ENCODE measurements at places on chromosomes 7 and 10. TPM values are rescaled to one million over a fixed set of nuclear protein-coding genes. Genes with fewer than 3 reads are reported as not detected.

DNA sequence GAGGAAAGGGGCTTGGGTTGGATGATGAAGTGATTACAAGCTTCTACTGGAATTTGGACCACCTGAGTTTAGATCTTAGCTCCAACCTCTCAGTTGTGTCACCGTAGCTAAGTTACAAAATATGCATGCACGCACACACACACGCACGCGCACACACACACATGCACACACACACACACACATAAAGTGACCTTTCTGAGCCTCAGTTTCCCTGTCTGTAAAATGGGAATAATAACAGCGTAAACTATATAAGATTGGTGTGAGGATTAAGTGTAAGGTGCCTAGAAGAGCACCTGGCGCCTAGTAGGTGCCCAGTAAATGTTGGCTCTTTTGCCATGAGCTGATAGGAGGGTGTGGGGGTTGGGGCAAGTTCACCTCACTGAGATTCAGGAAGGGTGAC is 12.6 kb upstream of the AQP1 start:
- no peaks in the 10 kb centered on the region for H3K27me3 ChIP-seq
- no peaks in the 10 kb centered on the region for H3K4me1 ChIP-seq
- H3K27ac ChIP-seq = no peak overlapping the region
- no peaks in the 10 kb centered on the region for H3K36me3 ChIP-seq
- no peak for DNase-seq

DNA sequence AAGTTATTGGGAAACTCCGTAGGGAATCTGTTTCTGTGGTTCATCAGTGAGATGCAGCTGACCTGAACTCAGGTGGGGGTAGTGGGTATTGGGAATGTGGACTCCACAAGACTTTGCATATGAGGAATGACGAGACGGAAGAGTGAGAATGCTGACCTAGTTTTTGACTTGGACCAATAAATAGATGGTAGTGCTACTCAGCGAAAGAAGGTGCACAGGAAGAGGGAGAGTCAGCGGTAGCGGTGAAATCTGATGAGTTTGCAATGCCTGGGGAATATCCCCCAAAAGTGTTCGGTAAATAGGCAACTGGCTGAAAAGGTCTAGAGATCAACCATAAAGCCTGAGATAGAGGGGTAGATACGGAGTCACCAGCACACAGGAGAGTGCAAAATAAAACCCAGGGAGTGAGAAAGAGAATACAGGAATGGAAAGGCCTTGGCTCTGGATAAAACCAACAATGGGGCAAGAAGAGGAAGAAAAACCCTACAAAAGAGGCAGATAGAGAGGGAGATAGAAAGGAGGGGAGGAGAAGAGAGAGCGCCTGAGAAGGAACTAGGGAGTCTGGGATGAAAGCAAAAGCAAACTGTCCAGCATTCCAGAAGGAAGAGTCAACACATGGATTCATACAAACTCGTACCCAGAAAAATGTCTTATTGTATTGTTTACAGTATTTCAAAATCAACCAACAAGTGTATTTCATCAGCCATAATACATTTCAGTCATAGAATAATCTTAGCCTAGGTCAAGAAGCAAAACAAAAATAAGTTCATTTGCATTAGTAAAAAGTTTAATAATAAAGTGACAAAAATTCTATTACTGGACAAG is 5.4 kb downstream of the ARHGAP21 start:
- H3K36me3 ChIP-seq = no peaks in the 10 kb centered on the region
- H3K27ac ChIP-seq = no peak overlapping the region
- no peak for DNase-seq

DNA sequence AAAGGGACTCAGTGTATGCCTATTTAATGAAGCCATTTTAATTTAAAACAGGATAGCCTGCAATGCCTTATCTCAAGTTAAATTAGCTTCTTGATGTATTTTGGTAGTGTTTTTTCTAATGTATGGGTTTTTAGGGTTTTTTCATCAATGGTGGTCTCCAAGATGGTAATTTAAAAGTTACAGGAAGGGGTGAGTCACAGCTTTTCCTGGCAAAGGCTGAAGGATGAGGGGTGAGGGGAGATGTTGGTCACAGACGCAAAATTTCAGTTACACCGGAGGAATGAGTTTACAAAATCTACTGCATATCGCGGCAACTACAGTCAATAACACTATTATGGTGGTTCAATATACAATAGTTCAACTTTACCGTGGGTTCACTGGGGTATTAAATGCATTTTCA is 31.6 kb downstream of the CCDC3 start:
- no peak overlapping the region for H3K27ac ChIP-seq
- no peak overlapping the region for H3K4me3 ChIP-seq
- no peak for DNase-seq
- H3K27me3 ChIP-seq = no peaks in the 10 kb centered on the region
- H3K4me1 ChIP-seq = no peaks in the 10 kb centered on the region
- no peaks in the 10 kb centered on the region for H3K36me3 ChIP-seq

Gene ELN
- total RNA-seq = 34.7 TPM

DNA sequence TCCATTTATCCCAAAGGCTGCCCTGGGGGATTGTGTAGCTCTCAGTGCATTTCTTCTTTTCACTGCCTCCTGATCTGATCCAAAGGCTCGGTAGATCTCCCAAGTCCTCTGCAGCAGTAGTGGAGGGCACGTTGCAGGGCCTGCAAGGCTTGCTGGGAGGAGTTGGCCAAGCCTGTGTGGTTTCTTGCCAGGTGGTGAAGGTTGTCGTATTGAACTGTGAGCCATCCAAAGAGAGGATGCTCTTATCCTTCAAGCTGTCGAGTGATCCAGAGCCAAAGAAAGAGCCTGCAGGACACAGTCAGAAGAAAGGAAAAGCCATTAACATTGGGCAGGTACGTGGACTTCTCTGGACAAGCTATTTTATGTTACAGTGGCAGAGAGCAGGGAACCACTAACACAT is 21.2 kb downstream of the PDCD11 start:
- H3K36me3 ChIP-seq = peaks cover 32% of the 10 kb centered on the region
- no peak for DNase-seq
- H3K4me1 ChIP-seq = no peaks in the 10 kb centered on the region
- no peaks in the 10 kb centered on the region for H3K27me3 ChIP-seq

DNA sequence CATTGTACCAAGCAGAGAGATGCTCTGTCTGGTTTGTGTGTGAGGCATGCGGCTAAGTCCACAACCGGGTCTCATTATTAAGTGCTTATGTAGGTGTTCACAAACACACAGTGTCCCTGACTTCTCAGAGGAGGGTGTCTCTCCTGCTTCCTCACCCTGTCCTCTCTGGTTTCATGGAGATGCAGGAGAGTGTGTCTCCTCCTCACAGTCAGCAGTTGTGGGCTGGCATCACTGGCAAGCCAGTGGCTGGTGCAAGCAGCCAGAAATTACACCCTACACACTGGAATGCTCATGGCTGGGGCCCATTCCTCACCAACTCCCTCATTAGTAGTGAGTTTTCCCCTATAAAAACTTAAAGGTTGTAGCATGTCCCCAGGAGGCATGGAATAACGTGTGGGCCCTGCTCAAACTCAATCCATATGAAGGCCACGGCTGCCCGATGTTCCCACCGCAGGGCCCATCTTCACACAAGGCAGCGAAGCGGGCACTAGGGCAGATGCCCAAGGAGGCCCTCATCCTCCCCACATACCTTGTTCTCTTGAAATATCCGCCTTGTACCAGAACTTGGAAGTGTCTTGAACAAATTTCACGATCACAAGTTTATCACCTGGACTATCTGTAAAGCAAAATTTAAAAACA is 280.1 kb downstream of the TNS3 start:
- no peaks in the 10 kb centered on the region for H3K36me3 ChIP-seq
- DNase-seq = no peak
- no peaks in the 10 kb centered on the region for H3K4me1 ChIP-seq
- no peaks in the 10 kb centered on the region for H3K27me3 ChIP-seq

DNA sequence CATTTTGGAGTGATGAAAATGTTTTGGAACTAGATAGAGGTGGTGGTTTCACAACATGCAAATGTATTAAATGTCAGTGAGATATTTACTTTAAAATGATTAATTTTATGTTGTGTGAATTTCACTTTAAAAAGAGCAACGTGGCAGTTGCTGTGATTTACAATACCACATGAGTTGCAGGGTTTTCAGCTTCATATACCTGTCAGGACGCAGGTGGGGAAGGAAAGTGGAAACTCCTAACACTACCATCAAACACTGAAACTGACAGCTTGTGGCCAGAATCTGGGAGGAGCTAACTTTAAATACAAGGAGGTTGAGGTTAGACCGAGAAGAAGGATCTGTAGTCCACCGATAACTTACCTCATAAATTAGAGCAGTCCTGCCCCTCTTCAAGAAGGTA is 168.9 kb upstream of the TMEM72 start:
- no peaks in the 10 kb centered on the region for H3K27me3 ChIP-seq
- no peak overlapping the region for H3K27ac ChIP-seq
- no peaks in the 10 kb centered on the region for H3K36me3 ChIP-seq
- no peak for DNase-seq

Gene CABCOCO1
- 1.9 TPM for total RNA-seq

Gene ODAD2
- total RNA-seq = 6.6 TPM

- H3K27ac ChIP-seq = no peak overlapping the region
- DNase-seq = no peak
- H3K4me3 ChIP-seq = no peak overlapping the region
- H3K27me3 ChIP-seq = no peaks in the 10 kb centered on the region
- H3K4me1 ChIP-seq = no peaks in the 10 kb centered on the region
Observed at GRCh38 chr7:28682801-28683200, 270.5 kb downstream of the CREB5 start.

DNA sequence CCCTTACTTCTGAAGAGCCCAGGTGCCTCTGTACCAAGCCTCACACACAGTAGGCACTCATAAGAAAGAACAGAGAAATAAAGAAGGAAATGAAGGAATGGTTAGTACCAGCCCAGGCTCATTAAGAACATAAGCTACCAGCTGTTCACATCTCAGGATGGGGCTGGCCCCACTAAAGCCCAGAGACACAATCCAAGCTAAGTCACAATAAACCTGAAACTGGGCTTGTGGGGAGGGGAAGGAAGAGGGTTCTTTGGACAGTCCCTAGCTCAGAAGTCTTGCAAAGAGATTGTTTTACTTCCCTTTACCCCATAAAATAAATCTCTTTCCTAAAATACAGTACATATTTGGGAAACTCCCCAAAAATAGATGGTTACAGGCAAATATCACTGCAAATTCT is 24.3 kb downstream of the FBXW4 start:
- H3K4me3 ChIP-seq = no peak overlapping the region
- no peaks in the 10 kb centered on the region for H3K4me1 ChIP-seq
- H3K36me3 ChIP-seq = peaks cover 11% of the 10 kb centered on the region
- DNase-seq = no peak

Gene FXYD4
- total RNA-seq = not detected

GRCh38 chr7:98669329-98670000 is 52.4 kb downstream of the NPTX2 start:
- no peaks in the 10 kb centered on the region for H3K27me3 ChIP-seq
- no peaks in the 10 kb centered on the region for H3K36me3 ChIP-seq
- no peak overlapping the region for H3K27ac ChIP-seq
- no peak for DNase-seq
- no peaks in the 10 kb centered on the region for H3K4me1 ChIP-seq

DNA sequence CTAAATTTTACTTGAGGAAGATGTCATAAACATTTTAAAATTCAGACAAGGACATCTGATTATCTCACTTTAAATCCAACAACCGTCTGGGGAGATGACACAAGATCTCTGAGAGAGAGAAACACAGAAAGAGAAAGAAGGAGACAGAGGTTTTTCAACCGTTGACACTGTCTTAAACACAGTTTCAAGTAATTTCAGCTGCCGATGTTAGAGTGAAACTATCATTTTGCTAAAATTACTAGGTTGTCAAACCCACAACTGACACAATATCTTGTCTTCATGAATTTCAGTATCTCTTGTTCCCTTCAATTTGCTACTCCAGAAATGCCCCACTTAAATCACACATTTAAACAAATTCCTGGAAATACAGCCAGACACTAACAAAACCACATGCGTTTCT is 174.8 kb downstream of the RAPGEF5 start:
- H3K4me1 ChIP-seq = no peaks in the 10 kb centered on the region
- no peak overlapping the region for H3K4me3 ChIP-seq
- H3K27ac ChIP-seq = no peak overlapping the region
- no peaks in the 10 kb centered on the region for H3K36me3 ChIP-seq
- no peaks in the 10 kb centered on the region for H3K27me3 ChIP-seq

GRCh38 chr10:122632576-122632975 is 67.1 kb downstream of the C10orf120 start:
- no peak for DNase-seq
- H3K27me3 ChIP-seq = no peaks in the 10 kb centered on the region
- no peaks in the 10 kb centered on the region for H3K4me1 ChIP-seq
- no peaks in the 10 kb centered on the region for H3K36me3 ChIP-seq
- H3K27ac ChIP-seq = no peak overlapping the region
- no peak overlapping the region for H3K4me3 ChIP-seq

Gene PANK1
- 16.0 TPM for total RNA-seq

Gene NIPSNAP2
- total RNA-seq = 83.3 TPM

DNA sequence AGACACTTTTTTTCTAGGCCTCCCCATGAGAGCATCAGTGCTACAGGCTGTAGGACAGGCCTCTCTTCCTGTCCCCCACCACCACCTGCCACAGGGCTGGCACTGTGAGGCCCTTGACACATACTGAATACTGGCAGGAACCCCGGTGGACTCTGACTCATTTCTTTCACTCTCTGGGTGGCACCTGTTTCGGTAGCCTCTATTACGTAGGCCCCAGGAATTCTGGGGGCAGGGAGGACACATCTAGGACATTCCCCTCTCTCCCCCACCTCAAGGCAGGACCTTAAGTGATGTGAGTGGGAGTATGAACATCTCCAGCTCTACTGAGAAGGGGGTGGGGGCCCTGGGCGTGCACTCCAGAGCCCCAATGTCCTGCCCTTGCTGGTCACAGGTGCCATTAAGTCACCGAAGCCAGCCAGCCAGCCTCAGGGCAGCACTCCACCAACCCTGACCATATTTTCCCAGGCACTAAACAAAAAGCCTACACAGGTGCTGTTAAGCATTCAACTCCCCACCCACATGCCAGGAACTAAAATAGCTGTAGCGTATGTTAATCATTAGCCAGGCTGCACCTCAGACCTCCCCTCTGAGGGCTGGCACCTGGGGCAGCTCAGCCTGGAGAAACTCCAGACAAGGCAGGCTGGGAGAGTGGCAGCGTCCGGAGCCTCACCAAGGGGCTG is 8.9 kb downstream of the ANXA11 start:
- H3K27me3 ChIP-seq = no peaks in the 10 kb centered on the region
- H3K27ac ChIP-seq = peak overlapping the region; percentile 78
- H3K4me3 ChIP-seq = no peak overlapping the region
- peak; percentile 61 for DNase-seq

Gene AKR1B1
- 30.5 TPM for total RNA-seq

- no peak overlapping the region for H3K27ac ChIP-seq
- no peak for DNase-seq
- no peaks in the 10 kb centered on the region for H3K27me3 ChIP-seq
- H3K36me3 ChIP-seq = no peaks in the 10 kb centered on the region
- H3K4me1 ChIP-seq = no peaks in the 10 kb centered on the region
- H3K4me3 ChIP-seq = no peak overlapping the region
Observed at GRCh38 chr10:6002809-6003510, 25.6 kb upstream of the IL15RA start.

Gene OR2A1
- not detected for total RNA-seq

DNA sequence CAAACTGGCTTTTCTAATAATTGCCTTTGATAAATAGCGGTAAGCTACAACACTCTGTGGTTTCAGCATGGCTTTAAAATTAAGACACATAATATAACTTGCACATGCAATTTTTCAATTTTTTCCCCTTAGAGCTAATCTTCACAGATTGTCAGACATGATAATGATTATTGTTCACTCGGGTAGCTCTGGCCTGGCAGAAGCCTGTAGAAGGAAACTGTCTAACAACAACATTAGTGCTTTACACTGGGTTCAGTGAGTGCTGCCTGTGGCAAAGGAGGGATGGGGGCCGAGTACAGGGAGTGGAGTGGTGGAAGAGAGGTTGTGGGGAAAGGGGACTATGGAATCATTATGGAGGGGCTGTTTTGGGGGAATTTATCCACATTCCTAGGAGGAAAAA is 67.2 kb upstream of the AUTS2 start:
- H3K36me3 ChIP-seq = no peaks in the 10 kb centered on the region
- no peak overlapping the region for H3K4me3 ChIP-seq
- DNase-seq = no peak
- H3K27ac ChIP-seq = no peak overlapping the region
- no peaks in the 10 kb centered on the region for H3K27me3 ChIP-seq

Gene NUTM2D
- total RNA-seq = 7.8 TPM

Measured in prostate gland (tissue), 2 donors.